ENCODE measurements at places on chromosomes 16 and 17.

GRCh38 chr17:27453471-27453870, 2.8 kb upstream of the KSR1 start:
- DNase-seq = no peak

DNA sequence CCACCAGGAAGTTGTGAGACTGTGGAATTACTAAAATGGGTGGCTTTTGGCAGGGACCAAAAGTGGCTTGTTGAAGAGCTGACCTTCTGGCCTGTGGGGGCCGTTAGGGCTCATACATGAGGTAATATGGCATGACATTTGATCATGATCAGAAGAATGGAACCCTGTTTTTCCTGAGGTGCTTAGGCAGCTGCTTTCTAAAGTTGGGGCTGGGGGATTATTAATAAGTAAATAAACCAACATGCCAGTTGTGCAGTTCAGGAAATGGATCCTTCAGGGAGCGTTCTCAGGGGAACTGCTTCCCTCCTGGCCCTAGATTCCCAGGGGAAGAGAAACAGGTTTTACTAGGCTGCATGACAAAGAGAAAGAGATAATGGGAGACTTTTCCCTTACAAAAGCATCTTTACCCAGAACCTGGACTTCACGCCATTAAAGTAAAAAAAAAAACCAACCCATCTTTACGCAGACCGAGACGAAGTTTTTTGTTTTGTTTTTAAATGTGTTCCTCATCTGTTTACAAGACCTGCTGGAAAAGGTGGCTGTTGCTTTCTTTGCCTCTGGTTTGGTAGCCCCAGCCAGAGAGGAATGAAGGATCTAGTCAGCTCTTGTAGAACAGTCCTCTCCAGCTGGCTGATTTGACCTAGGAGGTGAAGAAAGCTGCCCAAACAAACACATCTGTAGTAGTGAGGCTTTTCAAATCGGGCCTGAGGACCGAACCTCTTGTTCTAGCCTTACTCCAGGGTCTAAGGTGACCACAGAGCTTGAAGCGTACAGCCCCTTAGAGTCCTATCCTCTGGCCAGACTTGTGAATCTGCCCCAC, 22.7 kb downstream of the YPEL2 start:
- DNase-seq = no peak

DNA sequence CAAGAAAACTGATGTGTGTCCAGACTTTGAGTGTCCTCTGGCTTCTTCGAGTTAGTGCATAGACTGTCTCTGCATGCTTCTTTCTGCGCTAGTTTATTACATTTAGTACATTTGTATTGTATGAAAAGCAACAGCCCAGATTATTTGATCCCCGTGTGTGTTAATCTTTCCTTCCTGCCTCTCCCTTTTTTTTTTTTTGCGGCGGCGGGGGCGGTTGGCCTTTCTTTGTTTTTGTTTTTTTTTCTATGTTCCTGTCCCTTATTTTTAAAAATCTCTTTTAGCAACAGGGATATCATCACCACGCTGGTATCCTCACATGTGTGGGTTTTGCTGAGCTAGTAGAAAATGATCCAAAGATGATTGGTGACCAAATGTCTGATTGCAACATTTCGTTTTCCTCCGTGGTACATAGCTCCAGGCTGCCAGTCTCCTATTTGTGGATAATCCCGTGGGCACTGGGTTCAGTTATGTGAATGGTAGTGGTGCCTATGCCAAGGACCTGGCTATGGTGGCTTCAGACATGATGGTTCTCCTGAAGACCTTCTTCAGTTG, 9.4 kb downstream of the SCPEP1 start:
- no peak for DNase-seq

GRCh38 chr17:27635275-27635823, 4.4 kb downstream of the LGALS9 start:
- no peak for DNase-seq

DNA sequence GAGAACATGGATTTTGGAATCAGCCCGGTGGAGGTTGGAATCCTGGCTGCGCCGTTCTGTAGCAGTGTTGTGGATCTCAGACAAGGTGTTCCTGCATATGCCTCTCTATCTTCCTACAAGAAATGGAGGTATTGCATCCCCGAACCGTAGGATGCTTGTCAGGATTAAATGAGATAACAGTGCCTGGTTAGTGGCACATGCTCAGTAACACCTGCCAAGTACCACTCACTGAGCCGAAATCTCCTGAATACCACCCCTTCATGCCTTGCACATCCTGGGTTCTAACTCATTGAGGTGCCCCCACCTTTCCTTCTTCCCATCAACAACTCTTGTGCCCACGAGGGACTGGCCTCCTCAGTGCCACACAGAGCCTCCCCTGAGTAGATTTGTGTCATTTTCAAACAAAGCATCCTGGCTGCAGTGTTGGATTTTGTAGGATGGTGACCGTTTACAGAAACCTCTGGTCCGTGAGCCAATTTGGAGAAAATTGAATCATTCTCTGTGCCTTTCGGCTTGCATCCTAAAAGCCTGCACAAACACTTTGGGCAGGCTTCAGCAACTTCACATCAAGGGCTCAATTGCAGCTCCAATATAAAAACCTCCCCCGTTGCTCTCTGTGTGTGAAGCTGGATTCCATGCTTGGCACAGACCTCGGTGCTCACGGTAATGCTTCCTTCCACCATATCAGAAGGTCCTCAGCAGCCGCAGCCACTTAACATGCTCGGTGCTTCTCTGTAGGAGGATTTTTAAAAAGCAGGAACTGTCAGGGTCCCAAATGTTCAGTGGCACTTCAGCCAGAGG, 84.2 kb downstream of the WWOX start:
- no peak for DNase-seq

DNA sequence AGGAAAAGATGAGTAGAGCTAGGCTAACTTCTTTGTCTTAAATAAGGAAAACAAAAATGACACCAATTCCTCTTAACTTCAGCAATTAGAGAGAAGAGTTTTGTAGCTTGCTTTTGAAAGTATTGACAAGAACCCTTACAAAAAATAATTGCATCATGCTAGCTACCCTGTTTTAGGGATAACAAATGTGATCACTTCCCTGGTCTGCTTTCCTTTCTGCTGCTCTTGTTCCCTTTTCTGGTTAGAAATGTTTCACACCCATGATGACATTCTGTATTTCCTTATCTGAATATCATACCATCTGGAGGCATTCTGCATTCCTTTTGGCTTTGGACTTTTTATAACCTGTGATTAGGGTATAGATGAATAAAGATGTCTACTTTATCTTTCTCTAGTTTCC, 9.9 kb upstream of the SMIM36 start:
- no peak for DNase-seq

DNA sequence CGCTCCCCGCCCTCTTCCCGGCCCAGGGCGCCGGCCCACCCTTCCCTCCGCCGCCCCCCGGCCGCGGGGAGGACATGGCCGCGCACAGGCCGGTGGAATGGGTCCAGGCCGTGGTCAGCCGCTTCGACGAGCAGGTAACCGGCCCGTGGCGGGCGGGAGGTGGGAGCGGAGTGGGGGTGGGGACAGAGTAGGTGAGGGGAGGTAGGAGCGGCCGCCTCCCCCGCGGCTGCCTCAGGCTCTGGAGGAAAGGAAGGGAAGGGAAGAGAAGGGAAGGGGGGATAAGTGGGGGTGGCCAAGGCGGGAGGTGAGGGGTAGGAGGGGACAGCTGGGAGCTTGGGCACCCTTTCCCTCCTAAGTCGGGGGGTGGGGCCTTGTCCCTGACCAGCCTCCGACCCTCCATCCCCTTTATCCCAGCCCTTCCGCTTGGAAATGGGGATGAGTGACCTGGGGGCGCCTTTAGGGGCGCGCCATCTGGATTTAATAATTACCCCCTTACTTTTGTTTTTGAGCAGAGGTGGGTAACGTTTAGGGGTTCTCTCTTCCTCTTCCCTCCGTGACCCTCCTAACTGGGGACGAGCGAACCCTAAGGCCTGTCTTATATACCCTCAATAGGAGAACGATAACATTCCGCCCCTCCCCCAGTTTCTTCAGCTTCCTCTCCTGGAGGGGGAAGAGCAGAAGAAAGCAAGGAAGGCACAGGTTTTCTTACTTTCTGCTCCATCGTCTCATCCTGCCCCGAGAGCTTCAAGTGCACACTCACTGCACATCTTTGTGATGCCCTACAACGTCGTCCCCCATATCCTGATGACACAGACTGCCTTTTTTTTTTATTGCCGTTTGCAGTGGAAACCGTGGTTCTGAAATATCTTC, 694 bp downstream of the NF1 start:
- no peak for DNase-seq

- DNase-seq = no peak
Observed at GRCh38 chr17:74616696-74617095, 6.8 kb downstream of the CD300E start.

- DNase-seq = no peak
Observed at GRCh38 chr17:14361470-14361869, 60.6 kb downstream of the HS3ST3B1 start.

DNA sequence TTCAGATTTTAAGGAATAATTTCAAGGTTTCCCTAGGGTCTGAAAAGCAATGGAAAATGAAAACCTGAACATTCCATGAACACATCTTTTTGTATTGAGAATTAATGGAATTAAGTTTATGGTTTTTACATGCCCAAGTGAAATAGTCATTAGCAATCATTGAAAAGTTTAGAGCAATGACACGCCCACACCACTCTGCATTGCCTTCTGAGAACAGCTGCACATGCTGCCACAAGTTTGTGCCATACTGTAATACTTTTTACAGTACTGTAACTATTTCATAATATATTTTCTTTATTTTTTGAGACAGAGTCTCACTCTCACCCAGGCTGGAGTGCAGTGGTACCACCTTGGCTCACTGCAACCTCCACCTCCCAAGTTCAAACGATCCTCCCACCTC, 345.2 kb upstream of the PMFBP1 start:
- no peak for DNase-seq

DNA sequence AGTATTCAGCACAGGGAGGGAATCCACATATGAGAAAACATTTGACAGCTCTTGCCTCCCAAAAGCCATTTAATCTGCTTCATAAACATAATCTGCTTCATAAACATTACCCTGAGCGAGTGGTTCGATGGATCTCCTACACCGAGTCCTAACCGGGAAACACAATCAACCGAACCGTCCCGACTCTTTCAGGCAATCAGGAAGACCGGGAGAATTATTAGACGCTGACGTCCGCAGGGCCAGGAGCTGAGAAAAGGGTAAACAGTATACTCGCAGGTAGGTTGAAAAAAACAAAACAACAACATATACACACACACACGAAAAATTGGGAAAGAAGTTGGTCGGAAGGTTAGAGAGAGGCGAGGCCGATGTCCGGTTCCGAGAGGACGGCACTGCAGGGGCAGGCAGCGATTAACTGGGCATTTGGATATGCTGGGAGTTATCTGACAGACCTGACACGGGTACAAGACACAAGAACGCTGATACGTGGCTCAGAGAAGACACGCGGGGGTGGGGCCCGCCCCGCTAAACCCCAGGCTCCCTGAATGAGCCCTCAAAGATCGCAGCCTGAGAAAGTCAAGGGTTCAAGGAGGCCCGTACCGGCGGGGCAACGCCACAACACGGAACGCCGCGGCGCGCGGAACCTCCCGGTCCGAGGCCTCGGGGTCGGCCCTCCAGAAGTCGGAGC, 585 bp downstream of the AP1G1 start:
- peak; percentile 33 for DNase-seq

- no peak for DNase-seq
Observed at GRCh38 chr16:48914070-48914469, 304.1 kb upstream of the N4BP1 start.

- no peak for DNase-seq
Observed at GRCh38 chr17:880443-881269, 98.5 kb downstream of the MRM3 start.

GRCh38 chr17:63082273-63082861, 116.3 kb downstream of the TANC2 start:
- no peak for DNase-seq

GRCh38 chr17:6831661-6832263, at the start of gene TEKT1:
TSS of gene TEKT1 (minus strand) at chr17:6831729. CDS start at chr17:6830376, 1,353 bp downstream.
- DNase-seq = no peak

- DNase-seq = no peak
Observed at GRCh38 chr16:72434159-72434558, 262.2 kb upstream of the PMFBP1 start.

- no peak for DNase-seq
Observed at GRCh38 chr16:48118841-48119240, 37.0 kb downstream of the ABCC12 start.

GRCh38 chr16:81493755-81494433, 49.3 kb downstream of the CMIP start:
- no peak for DNase-seq

DNA sequence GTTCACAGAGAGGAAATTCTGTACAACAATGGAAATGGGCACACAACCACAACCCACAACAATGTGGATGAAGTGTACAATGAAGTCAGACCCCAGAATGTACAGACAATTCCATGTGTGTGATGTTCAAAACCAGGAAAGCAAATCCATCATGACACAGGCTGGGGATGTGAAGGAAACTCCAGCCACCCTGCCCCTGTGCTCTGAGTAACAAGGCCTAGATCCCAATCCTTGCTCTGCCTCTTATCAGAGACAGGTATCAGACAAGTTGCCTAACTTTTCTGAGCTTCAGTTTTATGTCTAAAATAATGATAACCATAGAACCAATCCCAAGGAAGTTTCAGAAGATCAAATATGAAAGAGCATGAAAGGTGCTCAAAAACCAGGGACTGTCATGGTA, 1.8 kb upstream of the C16orf95 start:
- no peak for DNase-seq

GRCh38 chr17:44546671-44547606, 10.3 kb upstream of the FZD2 start:
- DNase-seq = no peak

DNA sequence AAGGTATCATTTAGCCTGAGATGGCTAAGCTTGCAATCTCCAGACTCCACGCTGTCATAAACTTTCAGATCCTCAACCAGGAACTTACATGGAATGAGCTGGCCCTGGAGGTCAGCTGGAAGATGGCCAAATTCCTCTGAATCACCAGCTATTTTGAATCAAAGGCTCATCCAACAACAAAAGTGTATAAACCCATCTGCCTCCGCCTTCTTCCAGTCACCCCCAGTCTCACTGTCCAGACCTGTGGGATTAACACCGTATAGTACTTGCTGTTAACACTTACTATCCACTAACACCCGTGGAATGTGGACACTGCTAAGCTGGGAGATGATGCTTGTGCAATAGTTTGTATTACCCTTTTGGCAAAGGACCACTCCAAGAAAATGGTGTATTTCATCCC, 1.9 kb upstream of the LCMT1 start:
- no peak for DNase-seq

DNA sequence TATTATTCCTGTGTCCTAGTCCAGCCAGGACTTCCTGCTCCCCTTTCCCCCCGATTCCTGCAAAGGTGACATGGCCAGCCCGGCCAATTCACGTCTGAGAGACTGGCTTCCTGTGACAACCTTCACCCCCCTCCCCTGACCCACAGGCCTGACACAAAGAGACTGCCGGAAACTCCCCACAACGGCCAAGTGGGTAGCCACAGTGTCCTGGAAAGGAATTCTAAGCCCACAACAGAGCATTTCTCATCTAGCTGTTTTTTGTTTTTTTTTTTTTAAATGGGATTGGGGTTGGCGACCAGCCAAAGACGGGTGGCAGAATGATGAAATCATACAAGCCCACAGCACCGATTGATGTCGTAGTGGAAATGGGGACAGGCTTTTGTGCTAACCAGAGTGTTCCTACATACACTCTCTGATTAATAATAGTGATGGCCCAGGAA, 2.8 kb upstream of the XAF1 start:
- no peak for DNase-seq

GRCh38 chr16:86296256-86296655, 214.1 kb upstream of the FOXF1 start:
- no peak for DNase-seq

- DNase-seq = no peak
Observed at GRCh38 chr17:53719229-53719628, 103.5 kb upstream of the KIF2B start.
